Hematopoietic multipotent progenitor cell treated with erythropoietin and hydrocortisone succinate and interleukin-3 and kit ligand, for 4 days (in vitro differentiated cells): ENCODE measurements at places on chromosomes 16 and 17.

DNA sequence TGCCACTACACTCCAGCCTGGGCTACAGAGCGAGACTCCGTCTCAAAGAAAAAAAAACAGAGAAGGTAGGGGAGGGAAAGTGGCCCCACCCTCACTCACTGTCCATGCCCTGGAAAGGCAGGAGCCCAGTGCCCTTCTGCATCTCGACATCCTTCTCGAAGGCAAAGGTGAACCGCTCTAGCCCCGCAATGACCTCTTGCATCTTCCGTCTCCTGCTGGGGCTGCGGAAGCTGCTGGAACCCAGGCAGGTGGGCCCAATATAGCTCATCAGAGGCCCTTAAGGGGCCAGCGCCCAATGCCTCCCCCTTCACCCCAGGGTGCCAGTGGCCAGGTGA is at the start of gene CPSF4L:
Gene CPSF4L (minus strand): TSS at position 264 of the 335 bp plus-strand sequence. CDS start 62 bp downstream, at position 202.
- no peak for DNase-seq

- no peak for DNase-seq
These were observed 49.5 kb upstream of the MTSS2 start for GRCh38 chr16:70735141-70735979.

DNA sequence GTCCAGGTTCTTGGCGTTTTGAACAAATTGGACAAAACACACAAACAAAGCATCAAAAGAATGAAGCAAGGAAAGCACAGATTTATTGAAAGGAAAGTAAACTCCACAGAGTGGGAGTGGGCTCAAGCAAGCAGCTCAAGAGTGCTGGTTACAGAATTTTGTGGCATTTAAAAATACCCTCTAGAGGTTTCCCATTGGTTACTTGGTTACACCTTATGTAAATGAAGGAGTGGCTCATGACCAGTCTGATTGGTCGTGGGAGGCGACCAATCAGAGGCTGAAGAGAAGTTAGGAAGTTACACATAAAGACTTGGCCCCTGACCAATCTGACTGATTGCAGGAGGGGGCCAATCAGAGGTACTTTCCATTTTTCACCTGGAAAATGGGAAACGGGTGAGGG is 1373.8 kb upstream of the GOT2 start:
- DNase-seq: peak; percentile 9

DNA sequence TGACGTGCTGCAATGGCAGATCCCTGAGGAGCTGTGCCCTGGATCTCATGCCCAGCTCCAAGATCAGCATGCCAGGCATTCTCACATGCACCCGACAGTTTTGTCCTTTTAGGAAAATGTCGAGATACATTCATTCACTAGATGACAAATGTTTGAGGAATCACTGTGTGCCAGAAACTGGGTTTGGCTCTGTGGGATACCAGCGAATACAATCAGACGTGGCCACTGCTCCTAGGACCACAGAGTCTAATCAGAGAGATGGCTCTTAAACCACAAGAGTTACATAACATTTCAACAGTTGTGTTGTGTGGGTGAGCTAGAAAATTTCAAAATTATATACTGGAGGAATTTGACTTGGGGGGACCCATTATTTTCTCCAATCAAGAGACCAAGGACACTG is 579.7 kb downstream of the CDH13 start:
- DNase-seq: peak; percentile 33

DNA sequence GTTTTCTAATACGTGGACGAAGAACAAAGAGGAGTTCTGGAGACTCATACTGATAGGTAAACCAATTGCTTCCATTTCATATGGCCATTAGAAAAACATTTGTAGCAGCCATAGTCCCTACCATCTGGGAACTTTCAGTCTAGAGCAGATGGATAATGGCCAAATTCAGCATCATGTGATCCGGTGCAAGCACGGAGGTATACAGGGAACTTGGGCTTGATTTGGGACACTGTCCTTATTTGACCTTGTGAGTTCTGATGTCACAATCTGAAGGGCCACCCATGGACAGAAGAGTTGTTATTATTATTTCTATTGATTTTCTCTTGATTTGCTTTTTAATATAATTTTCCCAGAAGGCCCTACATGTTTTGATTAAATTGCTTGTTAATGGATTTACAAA is 154.6 kb upstream of the ZNF267 start:
- no peak for DNase-seq

- DNase-seq: no peak
These were observed 87.3 kb upstream of the IRX5 start for GRCh38 chr16:54843424-54843750.

GRCh38 chr16:3256866-3257465 is 533 bp upstream of the MEFV start:
- DNase-seq: no peak

GRCh38 chr16:1291576-1291974 is 17.9 kb upstream of the UBE2I start:
- no peak for DNase-seq

DNA sequence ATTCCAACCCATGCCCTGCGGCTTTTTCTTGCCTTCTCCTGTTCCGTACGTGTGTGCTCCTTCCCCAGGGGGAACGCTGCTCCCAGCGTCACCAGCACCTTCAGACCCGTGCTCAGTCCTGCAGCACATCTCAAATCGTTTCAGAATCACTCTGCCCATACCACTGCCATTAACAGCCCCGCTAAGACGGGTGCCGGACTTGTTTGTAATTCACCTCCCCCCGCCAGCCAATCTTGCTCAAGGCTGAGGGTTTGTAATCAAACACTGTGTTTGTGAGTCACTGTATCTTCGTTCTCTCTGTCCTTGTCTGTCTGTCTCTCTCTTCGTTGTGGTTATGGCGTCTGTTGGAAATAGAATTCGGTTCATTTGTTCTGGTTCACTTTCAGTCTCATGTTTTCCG is 17.3 kb downstream of the CARD14 start:
- DNase-seq: no peak

DNA sequence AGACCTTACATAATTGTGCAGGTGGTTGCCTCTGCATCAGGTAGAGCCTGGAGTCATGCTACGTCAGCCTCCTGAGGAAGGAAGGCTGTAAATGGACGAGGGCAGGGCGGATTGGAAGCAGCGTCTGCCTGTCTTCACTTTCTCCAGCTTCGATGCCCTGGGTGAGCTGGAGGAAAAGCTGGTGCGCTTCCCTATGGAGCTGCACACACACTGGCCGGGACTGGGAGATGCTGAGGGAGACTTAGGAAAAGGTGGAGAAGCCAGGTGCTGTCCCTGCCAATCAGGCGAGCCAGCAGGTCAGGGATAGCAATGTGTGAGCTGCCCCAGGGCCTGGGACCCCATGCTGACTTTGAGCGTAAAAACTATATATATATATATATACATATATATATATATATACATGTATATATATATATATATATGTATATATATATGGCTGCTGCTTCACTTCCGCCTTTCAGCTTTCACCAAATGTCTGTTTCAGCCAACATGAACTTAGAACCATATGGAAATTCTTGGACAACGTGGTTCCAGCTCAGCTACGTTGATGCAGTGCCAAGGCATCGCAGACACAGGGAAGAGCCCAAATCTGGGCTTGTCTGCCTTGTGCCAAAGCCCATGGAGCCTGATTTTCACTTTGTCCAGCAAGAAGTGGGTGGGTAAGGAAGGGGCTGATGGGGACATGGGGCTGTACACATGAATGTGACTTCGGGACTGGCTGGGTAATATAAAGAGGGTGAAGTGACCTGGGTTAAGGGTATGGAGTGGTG is 71.5 kb upstream of the NKD1 start:
- DNase-seq: no peak

- no peak for DNase-seq
These were observed 9.7 kb downstream of the ZNHIT3 start for GRCh38 chr17:36496018-36496789.

- DNase-seq: no peak
These were observed 15.5 kb downstream of the RPRML start for GRCh38 chr17:46963571-46963970.

DNA sequence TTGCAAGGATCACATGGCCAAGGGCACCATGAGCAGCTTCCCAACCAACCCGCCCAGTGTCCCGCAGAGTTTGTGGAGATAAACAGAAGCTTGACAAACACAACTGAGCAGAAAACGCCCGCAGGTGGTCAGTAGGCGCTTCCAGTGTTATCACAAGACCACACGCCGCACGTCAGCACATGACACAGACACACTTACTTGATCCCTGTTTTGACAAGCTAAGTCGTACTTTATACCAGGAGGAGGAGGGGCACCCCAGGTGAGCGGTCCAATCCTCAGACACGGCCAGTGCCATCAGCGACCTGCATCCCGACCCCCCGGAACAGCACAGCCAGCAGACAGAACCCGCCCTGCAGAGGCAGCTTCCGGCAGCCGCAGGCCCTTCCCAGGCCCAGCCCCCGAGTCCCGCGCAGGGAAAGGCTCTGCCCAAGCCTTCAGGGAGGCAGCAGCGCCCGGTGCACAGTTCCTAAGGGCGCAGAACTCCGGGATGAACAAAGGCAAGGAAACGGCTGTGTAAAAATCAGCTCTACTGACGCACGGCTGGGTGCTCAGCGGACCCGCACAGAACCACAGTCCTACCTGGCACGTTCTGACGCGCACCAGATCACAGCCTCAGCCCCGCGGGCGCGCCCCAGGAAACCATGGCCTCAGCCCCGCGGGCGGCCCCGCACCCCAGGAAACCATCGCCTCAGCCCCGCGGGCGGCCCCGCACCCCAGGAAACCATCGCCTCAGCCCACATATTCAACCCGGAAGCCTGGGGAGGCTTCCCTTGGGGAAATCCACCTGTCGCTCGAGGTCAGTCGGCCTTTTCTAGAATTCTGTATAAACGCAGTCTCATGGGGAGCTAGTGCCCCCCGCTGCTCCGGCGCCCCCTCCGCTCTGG is 27.8 kb downstream of the AXIN1 start:
- DNase-seq: peak; percentile 94

DNA sequence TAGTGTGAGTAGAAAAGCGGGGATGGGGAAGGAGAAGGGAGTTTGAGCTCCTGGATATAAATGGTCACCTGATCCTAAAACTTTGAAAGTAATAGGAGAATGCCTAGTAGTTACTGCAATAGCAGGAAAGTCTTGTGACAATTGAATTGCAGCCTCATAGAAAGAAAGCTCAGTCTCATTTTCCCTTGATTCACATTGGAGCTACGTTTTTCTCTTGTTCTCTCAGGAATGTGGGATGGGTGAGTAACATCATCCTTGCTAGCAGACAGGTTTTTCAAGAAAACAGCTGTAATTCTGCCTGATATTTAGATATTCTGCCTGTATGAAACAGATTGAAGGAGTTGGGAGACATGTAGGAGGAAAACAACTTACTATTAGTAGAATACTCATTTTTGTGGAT is 25.3 kb downstream of the SF3B3 start:
- DNase-seq: no peak

- no peak for DNase-seq
These were observed 29.6 kb downstream of the ACSF3 start for GRCh38 chr16:89123001-89123830.

DNA sequence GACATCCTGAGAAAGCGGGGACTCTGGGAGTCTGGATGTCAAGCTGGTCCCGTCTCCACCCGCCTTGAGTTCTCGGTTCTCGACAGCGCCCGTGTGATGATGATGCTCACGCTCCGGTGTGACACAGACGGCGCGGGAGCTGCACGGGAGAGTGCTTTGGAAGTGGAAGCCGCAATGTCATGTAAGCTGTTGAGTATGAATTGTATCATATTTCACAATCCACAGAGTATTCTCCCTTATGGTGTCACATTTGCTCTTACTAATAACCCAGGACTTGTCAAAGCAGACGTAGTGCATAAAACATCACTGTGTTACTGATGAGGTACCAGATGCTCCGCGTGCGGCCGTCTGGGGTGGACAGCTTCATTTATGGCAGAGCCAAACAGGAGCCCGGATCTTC is 217.5 kb upstream of the CHMP6 start:
- DNase-seq: no peak

GRCh38 chr17:32916134-32916533 is 11.8 kb upstream of the TMEM98 start:
- no peak for DNase-seq

DNA sequence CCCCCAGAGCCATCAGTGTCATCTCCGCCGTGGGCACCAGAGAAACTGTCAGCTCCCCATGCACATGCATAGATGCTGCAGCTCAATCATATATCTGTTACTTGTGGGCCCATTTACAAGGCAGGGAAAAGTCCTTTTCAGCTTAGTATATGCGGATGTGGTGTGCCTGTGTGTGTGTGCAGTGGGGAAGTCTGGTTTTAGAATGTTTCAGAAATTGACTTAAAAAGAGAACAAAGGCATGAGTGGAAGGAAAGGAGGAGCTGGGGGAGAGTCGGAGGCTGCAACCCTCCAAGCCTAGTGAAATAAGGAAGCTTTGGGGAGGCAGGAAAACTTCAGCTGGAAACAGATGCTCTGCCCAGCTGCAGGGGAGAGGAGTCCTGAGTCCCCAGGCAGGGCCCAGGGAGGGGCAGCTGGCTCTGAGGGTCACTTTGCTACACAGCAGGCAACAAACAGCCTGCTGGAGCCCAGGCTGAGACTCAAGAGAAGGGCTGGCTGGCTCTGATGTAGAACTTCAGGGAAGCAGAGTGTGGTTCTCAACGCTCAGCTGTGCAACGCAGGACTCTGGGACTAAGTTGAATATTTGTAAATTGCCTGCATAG is 11.1 kb upstream of the CD300LD start:
- DNase-seq: no peak

DNA sequence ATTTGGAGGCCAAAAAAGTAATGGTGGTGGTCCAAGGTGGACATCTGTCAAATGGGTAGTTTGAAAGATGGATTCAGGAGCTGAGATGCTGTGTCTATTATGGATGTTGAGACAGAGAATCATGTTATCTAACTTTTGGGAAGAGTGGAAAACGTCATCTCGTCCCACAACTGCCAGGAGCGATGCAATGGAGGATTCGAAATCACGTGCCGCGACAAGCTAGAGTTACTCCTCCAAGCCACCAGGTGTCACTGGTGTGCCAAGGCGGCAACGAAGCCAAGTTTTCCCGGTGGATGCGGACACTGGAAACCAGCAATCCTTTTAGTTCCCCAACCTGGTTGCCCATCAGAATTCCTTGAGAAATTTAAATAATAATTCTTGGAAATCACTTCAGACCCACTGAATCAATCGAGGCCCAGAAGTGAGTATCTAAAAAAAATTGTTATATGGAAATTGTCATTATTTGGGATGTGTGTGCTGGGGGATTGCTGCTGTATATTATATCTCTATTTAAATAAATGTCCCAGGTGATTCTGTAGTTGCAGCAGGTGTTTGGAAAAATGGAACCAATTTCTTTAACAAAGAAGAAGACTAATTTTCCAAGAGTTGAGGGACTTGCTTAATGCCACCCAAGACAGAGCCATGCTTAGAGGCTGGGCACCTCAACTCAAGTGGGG is 206.1 kb downstream of the HAPSTR1 start:
- peak; percentile 17 for DNase-seq

- peak; percentile 80 for DNase-seq
These were observed 35.3 kb downstream of the ADGRG5 start for GRCh38 chr16:57577691-57578224.
